ENCODE measurements at places on chromosomes 6 and 20.

DNA sequence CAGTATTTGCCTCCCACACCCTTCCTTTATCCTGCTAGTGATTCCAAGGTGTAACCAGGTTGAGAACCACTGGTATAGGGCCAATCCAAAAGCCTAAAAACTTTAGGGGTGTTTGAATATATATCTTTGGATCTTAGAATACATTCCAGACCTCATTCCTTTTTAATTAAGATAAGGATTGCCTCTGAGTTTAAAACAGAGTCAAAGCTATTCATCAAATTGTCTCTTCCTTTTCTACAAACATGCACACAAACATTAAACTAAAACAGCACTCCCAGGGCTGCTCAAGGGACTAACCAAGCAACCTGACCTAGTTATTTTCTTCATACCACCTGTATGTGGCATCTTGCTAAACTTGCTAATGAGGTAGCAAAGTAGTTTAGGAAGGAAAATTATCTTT, 22.1 kb upstream of the COL9A1 start:
- DNase-seq = no peak

GRCh38 chr6:169445661-169446581, 192.3 kb upstream of the THBS2 start:
- no peak for DNase-seq

DNA sequence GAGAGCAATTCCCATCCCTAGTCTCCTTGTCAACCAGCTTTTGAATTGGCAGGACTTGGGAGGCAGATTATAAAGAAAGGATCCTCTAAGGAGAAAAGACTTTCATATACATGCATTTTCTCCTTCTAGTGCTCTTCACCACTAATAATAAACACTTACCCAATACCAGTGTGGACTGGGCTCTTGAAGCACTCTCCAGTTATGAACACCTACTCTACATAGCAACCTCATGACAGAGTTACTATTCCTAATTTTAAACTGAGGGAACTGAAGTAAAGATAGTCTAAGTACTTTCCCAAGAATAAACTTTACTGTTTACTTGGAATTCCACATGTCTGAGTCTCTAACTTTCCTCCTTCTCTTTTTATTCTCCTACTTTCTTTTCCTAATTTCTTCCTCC, 4.8 kb downstream of the COL9A1 start:
- DNase-seq = no peak

DNA sequence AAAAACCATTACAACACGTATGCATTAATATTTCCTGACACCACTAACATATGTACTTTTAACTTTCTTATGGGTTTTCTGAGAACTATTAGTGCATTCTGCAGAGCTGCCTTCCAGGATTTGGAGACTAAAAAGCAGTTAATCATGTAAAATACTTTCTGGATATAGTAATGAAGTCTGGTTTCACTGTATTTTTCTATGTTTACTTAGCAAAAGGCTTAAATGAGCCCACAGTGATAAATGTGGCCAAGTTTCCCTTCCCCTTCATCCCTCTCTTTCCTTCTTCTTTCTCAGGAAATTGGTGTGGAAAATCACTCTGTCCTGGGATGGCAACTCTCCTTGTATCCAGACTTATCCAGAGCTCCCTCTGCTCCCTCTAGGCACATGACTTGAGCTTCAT, 29.7 kb upstream of the ENPP1 start:
- DNase-seq = no peak

DNA sequence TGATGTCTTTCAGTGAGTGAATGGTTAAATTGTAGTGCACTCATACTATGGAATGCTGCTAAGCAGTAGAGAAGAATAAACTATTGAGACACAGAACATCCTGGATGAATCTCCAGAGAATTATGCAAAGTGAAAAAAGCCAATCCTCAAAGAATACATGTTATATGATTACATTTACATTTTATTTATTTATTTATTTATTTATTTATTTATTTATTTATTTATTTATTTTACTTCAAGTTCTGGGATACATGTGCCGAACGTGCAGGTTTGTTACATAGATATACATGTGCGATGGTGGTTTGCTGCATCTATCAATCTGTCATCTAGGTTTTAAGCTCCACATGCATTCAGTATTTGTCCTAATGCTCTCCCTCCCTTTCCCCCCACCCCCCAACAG, 175.8 kb upstream of the VGLL2 start:
- no peak for DNase-seq

DNA sequence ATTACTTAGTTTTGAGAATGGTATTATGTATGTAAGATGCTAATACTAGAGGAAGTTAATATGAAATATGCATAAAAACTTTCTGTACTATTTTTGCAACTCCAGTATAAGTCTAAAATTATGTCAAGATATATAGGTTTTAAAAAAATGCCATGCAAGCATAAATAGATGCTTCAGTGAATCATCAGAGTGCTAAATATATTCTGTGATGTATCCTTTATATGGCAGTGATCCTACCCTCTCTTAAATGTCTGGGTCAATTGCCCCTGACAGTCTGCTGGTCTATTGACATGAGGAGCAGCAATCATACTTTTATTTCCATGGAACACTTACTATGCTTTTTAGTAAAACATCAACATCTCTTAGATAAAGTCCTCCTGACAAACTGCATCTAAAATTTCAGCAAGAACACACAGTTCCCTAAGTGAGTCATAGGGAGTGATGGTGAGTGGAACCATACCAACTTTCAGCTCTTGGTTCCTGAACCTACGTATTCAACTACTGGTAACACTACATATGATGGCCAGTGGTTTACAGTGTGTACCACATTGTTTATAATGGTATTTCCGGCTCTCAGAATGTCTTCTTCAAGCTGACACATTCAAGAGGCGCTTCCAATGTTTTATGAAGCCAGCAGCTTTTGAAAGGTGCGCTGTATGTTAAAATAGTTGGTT, 928.7 kb upstream of the GJE1 start:
- no peak for DNase-seq

Measured in NCI-H446 (cell line).